ENCODE measurements at places on chromosomes 1 and 21.

- ATAC-seq = no peak
- no peak overlapping the region for H3K4me3 ChIP-seq
- H3K4me1 ChIP-seq = no peaks in the 10 kb centered on the region
- H3K36me3 ChIP-seq = no peaks in the 10 kb centered on the region
- peaks cover 3% of the 10 kb centered on the region for H3K27me3 ChIP-seq
These were observed 26.2 kb downstream of the RGS7 start for GRCh38 chr1:241330619-241331327.

DNA sequence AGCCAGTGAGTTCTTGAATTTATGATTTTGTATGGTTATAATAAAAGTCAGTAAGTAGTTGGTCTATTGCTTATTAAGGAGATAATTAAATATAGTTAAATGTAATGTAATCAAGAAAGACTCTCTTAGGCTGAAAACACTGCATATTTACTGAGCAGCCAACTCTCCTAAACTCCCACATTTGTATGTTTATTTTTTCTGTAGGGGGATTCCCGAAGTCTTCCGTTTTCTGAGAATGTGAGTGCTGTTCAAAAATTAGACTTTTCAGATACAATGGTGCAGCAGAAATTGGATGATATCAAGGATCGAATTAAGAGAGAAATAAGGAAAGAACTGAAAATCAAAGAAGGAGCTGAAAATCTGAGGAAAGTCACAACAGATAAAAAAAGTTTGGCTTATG lies 56.7 kb downstream of the PKN2 start:
- H3K27me3 ChIP-seq = no peaks in the 10 kb centered on the region
- H3K4me1 ChIP-seq = peaks cover 11% of the 10 kb centered on the region
- no peak for ATAC-seq
- H3K36me3 ChIP-seq = no peaks in the 10 kb centered on the region
- H3K4me3 ChIP-seq = no peak overlapping the region

GRCh38 chr21:45539796-45540600 lies 2.2 kb downstream of the SLC19A1 start:
- H3K4me1 ChIP-seq = peaks cover 24% of the 10 kb centered on the region
- H3K36me3 ChIP-seq = no peaks in the 10 kb centered on the region
- no peak for ATAC-seq
- no peak overlapping the region for H3K4me3 ChIP-seq

- no peak overlapping the region for H3K27ac ChIP-seq
- no peak for ATAC-seq
- no peak overlapping the region for H3K4me3 ChIP-seq
- peaks cover 33% of the 10 kb centered on the region for H3K36me3 ChIP-seq
These were observed 44.8 kb downstream of the SNX7 start for GRCh38 chr1:98706173-98706843.

GRCh38 chr1:230156068-230156467 lies 89.0 kb downstream of the GALNT2 start:
- ATAC-seq = no peak
- H3K4me1 ChIP-seq = peaks cover 22% of the 10 kb centered on the region
- no peaks in the 10 kb centered on the region for H3K36me3 ChIP-seq

DNA sequence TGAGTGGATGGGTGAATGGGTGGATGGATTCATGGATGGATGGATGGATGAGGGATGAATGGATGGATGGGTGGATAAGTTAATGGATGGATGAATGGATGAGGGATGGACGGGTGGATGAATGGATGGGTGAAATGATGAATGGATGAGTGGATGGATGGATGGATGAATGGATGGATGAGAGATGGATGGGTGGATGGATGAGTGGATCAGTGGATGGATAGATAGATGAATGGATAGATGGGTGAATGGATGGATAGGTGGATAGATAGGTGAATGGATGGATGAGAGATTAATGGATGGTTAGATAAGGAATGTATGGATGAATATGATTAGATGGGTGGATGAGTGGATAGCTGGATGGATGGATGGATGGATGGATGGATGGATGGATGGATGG lies 313.5 kb downstream of the NPHP4 start:
- no peaks in the 10 kb centered on the region for H3K36me3 ChIP-seq
- H3K27me3 ChIP-seq = peaks cover 28% of the 10 kb centered on the region
- no peaks in the 10 kb centered on the region for H3K4me1 ChIP-seq
- no peak overlapping the region for H3K27ac ChIP-seq

Measured in gastroesophageal sphincter (tissue), 4 donors.